Fibroblast of villous mesenchyme (primary cell): ENCODE measurements at places on chromosomes 7 and 10.
A peak's percentile ranks its signal among the peaks of the same experiment; 100 is the strongest.

DNA sequence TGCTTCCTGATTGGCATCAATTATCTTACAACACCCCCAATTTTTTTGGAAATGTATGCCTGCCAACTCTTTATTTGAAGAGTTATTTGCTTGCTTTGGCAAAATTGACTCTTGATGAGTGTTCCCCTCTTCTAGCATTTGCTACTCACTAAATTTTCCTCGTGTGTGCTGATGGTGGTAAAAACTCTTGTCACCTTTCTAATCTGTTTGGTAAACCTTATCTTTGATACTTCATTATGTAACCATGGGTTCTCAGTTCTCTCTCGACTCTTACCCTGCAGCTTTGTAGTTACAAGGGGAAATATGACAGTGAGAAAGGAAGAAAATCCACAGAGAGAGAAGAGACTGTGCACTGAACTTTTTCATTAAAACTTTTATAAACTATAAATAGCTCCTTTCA, 102.5 kb downstream of the CDK14 start:
- no peak for DNase-seq

DNA sequence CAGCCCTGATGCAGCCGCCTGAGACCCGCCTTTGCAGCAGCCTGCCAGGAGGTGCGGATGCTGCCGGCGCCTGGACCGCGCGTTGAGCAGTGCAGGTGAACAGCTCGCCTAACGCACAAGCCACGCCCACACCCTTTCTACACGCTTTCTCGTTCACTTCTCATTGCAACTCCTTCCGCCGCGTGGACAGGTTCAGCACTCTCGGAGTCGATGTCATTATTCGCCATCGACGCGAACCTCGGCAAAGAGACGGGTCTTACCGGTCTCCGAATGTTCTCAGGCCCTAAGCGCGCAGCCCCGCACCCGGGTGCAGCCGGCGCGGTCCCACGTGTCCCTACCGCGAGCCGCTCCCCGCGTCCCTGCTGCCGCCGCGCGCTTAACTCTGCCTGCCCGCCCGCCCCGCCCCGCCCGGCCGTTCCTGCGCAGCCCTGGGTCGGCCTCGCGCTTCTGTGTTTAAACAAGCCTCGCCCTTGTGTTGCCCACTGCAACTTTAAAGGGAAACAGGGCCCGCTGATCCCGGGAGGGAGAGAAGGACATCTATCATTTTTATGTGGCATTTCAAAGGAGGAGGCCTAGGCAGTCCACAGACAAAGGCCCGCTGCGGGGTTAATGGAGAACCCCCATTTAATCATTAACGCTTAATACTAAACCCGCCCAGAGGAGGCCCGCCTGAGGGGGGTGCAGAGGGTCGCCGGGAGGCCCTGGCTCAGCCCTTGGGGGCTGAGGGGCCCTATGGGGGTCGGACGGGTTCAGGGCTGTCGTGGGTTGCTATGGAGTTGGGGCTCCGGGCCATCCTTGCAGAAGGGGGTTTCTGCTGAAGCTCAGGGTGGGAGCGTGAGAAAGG, 128.5 kb downstream of the WDR11 start:
- peak; percentile 5 for DNase-seq

GRCh38 chr10:102753718-102754117, 10.0 kb downstream of the WBP1L start:
- DNase-seq, result no peak

- DNase-seq, result no peak
Observed at GRCh38 chr7:33623267-33623666, 282.1 kb upstream of the BMPER start.

- DNase-seq, result peak; percentile 35
Observed at GRCh38 chr10:89206402-89207180, 526 bp downstream of the CH25H start.

GRCh38 chr7:44738051-44738723, 10.5 kb upstream of the ZMIZ2 start:
- DNase-seq, result peak; percentile 38

- no peak for DNase-seq
Observed at GRCh38 chr10:88205842-88206446, 342.5 kb downstream of the PTEN start.

DNA sequence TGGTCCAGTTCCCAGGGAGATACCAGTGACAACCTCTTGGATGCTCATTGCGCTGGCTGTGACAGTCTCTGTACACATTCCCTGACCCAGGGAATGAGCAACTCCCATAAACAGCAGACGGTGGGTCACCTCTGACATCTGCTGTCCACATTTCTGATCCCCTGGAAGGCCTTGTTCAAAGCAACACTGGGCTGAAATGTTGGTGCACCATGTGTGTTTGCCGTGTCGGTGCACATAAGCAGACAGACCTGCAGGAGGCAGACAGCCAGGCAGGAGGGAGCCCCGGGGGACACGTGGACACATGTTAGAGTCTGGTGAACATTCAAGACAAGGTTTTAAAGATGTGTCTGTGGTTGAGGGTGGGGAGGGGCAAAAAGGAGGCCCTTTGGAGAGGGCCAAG, 254.9 kb downstream of the PLXNA4 start:
- DNase-seq, result no peak

DNA sequence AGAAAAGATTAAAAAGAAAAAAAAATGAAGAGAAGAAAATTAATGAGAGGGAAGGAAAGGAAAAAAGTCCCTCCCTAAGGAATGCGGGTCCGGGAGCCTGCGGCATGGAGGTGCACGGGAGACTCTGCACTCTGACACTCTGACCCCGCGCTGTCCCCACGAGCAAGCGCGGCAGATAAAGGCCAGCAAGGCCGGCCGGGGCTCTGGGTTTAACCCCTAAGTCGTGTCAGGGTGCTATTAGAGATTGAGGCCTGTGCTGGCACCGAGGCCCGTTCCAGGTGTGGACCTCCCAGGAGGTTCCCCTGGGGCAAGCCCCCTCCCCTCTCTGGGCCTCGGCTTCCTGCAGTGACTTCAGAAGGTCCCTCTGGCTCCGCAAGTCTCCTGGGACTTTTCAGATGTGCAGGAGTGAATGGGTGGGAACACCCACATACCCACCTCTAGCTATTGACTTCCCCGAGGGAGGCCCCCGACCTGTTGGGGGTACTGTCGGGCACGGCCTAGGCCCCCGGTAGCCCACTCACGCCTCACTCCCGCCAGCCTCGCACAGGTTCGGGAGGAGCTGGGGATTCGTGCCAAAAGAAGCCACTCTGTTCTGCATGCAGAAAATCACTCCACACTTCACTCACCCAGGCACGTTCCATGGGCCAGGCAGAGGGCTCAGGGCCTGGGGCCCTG, 164.1 kb downstream of the TCERG1L start:
- no peak for DNase-seq

GRCh38 chr10:105950410-105950809, 1214.1 kb downstream of the SORCS1 start:
- peak; percentile 54 for DNase-seq

DNA sequence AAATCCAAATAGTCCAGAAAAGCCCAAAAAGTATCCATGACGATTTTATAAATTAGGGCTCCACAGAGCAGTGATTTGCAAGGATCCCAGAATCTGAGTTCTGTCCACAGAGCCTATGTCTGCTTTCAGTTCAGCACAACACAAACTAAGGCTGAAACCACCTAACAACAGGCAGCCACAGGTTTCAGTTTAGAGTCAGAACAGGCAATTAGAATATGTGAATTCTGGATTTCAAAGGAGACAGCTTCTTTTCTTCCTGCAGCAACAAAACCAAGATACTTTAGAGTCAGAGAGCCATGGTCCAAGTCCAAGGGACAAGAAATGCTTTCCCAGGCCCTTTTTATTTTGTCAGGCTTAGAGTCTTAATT, 23.6 kb downstream of the IFIT3 start:
- DNase-seq, result peak; percentile 64

- peak; percentile 6 for DNase-seq
Observed at GRCh38 chr7:49822856-49823255, 49.4 kb downstream of the VWC2 start.

DNA sequence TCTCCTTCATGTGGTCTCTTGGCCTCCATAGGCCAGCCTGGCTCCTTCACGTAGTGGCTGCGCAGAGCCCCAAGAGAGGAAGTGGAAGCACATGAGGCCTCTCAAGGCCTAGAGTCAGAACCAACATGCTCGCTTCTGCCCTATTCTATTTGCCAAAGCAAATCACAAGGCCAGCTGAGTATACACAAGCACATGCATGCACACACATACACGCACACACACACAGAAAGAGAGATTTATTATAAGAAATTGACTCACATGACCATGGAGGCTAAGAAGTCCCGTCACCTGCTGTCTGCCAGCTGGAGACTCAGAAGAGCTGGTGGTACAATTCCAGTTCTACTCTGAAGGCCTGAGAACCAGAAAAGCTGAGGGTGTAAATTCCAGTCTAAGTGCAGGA, 64.3 kb upstream of the NRP1 start:
- no peak for DNase-seq

GRCh38 chr10:52900593-52900992, 128.0 kb upstream of the MBL2 start:
- no peak for DNase-seq

DNA sequence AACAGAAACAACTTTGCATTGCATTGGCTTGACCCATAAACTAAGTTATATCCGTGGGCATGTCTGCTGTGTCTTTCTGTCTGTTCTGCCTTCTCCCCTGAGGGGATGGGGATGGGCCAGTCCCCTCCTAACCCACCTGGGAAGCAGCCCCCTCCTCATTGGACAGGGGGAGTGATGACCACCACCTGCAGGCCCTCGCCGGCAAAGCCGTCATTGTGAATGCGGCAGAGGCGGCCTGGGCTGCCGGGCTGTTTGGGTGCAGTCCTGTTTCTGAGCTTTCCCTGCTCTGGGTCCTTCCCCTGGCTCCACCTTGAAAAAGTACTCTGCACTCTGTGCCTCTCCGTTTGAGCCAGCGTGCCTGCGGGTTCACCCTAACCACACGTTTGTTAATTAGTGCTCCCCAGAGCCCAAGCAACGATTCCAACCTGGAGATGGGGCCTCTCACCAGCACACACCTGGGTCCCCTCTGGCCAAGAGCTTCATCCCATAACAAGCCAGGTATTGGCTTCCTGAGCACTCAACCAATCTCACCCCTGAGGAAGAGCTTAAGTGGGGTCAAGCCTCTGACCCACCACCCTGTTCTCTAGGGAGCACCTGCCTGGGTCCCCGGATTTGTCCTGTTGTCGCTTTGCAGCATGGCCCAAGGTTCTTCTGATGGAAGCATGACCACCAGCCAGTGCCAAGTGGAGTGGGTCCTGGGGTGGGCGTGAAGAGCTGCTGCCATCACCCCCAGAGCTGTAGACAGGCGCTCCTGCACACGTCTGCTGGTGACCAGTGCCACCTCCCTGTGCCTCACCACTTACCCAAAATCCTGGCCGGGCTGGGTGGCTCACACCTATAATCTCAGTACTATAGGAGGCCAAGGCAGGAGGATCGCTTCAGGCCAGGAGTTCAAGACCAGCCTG, 39.4 kb upstream of the ZMIZ2 start:
- no peak for DNase-seq
